Neural crest cell (in vitro differentiated cells): ENCODE measurements at places on chromosomes 1 and 21.

DNA sequence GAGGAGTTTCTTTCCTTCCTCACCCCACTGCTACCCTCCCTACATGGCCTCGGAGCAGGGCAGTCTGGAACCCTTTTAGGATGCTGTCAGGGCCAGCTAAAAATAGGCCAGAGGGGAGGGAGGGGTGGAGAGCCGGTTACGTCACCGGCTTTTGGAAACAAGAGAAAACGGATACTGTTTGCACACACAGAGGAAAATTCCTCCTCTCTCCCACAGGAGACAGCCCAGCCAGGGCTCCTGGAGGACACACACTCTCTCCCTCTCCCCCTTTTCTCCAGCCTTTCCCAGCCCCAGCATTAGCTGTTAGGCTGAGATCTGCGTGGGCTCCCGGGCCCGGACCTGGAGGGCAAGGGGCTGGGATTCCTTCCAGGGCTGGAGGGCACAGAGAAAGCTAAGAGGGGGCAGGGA, 20.0 kb upstream of the ALDH4A1 start:
- no peak for DNase-seq

DNA sequence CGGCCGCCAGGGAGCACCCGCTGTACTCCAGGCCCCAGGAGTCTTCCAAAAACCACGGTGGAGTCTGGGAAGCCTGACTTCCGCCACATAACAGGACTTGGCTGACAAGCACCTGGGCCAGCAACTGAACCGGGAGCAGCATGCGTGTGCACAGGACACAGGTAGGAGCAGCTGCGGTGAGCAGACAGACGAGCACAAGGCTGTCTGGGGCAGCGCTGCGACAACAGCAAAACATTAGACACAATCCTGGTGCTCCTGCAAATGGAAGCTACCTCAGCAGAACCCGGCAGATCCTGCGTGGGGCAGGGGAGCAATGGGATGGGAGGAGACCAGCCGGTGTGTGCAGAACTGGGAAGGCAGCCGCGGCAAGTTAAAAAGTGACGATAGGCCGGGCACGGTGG, 80.4 kb downstream of the NPHP4 start:
- no peak for DNase-seq

DNA sequence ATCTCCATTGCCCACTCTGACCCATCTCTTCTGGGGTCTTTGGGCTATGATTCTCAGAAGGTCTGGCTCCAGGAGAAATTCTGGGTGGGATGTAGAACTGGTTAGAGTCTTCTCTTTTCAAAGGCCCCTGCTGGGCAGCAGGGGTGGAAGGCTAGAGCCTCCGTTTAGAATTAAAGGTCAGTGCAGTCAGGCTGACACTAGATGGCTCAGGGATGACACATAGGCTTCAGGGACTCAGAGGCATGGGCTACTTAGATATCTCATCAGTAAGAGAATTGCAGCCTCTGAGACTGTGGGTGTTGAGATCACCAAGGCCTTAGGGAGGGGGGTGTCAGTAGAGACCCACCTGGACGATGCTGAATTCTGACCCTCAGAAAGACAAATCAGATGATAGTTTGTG, 12.6 kb upstream of the PPM1J start:
- DNase-seq, result no peak

DNA sequence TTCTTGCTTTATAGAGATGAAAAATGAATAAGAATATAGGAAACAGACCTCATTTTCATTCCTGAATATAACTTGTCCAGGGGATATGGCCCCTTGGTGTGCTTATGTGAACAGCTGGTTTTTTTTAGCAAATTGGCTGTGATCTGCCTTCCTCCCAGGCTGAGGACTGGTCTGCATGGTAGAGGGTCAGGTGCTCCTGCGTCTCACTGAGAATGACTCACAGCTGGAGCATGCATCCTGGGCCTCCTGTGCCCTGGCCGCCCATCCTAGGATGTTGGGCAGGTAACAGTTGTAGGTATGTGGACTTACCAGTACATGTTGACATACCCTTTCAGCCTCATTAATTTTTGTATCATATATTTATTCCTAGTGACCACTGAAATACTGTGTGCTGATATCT, 29.8 kb downstream of the AGT start:
- no peak for DNase-seq

DNA sequence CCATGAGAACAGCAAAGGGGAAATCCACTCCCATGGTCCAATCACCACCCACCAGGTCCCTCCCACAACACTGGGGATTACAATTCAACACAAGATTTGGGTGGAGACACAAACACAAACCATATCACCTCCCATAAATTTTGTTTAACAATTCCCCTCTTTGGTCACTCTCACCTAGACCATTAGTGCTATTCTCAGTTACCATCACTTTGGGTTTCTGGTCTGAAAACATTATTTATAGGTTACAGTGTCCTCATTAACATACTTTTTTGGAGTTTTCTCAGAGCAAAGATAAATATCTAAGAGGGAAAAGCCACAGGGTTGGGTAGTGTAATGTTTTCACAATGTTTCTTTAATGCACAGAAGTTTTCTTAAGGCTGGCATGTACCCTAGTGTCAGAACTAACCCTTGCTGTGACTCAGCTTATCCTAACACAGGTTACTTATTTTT, 47.7 kb upstream of the DNAH14 start:
- no peak for DNase-seq

- DNase-seq, result no peak
These were observed 20.6 kb downstream of the KIRREL1 start for GRCh38 chr1:158013840-158014730.

DNA sequence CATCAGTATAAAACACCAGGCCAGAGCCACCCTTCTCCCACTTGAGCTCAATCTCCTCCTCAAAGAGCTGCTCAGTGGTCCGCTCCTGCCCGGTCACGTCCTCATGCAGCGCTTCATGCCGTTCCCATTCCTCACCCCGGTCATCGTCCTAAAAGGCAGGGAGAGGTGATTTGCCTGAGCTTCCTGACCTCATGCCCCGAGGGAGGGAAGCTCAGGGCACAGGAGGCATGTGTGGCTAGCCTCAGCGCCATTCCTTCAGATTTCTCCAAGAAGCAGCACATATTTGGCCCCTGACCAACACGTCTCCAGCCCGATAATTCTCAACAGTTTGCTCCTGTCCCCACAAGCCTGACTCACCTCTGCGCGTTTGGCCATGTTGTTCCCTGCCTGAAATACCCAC, 4.2 kb upstream of the GPN2 start:
- DNase-seq, result no peak

GRCh38 chr1:927748-928147, 4.0 kb downstream of the SAMD11 start:
- DNase-seq, result no peak

DNA sequence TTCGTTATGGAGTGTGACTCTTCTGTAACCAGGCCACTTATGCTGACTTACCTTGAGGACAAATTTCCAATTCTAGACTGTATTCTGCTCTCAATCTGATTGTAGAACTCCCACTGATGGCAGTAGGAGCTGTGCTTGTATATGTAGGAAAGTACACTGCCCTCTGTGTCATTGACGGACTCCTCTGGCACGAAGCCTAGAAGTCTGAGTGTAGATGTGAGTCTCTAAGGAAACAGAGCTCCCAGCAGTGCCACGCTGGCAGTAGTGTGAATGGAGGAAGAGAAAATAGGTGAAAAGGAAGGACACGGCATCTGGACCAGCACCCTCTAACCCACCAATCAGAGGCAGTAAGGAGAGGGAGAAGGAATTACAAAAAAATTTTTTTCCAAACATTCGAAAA, 130.4 kb upstream of the ADGRL2 start:
- DNase-seq, result no peak

GRCh38 chr1:229133811-229134210, 137.1 kb upstream of the RAB4A start:
- DNase-seq, result no peak

DNA sequence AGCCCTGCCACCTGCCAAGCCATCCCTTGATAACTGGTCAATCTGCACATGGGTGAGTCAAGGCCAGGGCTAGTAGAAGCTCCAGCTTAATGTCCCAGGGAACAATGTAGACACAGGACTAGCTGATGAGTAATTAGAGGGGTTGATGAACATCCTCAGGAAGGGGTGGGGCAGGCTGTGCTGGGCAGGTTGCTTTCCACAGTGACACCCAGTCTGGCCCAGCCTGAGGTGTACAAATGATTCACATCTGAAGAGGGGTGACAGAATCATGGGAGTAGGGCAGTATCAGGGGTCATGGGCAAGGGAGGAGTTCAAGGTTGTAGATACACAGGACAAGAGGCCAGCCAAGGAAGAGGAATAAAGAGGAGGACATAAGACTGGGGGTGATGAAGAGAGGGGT, 4.3 kb downstream of the LPAR3 start:
- no peak for DNase-seq

DNA sequence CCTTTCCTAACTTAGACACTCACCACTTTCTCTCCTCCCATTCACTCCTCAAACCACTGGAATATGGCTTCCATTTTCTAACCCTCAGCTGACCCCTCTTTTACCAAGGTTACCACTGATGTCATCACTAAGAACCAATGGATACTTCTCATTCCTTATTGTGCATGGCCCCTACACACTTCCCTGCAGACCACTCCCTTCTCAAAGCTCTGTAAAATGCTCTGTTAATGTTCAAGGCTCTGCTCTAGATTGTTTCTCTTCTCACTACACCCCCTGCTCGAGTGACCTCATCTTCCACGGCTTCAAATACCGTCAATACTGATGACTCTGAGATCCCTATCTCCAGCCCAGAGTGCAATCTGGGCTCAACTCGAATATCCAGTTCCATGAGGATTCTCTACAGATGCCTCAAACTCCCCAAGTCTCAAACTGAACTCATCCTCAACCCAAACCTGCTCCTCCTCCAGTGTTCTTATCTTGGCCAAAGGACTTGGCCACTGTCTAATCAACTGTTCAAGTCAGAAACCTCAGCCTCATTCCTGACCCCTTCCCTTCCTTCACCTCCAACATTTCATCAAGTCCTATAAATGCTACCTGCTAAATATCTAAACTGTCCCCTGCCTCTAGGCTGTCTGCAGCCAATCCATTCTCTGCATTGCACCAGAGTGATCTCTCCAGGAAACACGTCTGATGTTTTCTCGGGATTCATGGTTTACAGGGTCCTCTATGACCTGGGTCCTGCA, 41.3 kb upstream of the BMP8B start:
- DNase-seq, result no peak

GRCh38 chr1:35573198-35574124, at the start of gene TFAP2E:
Gene TFAP2E (plus strand): TSS chr1:35573314. CDS start chr1:35573578, 264 bp downstream.
- peak; percentile 26 for DNase-seq

- DNase-seq, result no peak
These were observed 10.6 kb upstream of the EXO1 start for GRCh38 chr1:241837416-241837815.

DNA sequence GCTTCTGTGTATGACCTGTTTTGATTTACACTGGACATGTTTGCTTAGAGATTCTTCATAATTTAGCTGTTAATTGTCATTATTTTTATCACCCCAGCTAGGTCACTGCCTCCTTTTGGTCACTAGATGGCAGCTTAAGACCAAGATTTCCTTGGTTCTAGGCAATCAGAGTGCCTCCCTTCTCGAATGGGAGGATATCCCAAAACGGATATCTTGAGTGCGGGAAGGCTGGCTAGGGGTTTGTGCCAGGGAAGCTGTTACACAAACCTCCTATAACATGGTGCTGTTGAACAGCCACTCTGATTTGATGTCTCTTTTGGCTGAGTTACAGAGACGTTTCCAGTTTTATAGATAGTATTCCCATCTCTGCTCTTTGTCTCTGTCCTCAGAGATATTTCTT, 283.5 kb downstream of the S1PR1 start:
- peak; percentile 33 for DNase-seq

- DNase-seq, result no peak
These were observed 25.6 kb downstream of the AK2 start for GRCh38 chr1:33010932-33011731.

DNA sequence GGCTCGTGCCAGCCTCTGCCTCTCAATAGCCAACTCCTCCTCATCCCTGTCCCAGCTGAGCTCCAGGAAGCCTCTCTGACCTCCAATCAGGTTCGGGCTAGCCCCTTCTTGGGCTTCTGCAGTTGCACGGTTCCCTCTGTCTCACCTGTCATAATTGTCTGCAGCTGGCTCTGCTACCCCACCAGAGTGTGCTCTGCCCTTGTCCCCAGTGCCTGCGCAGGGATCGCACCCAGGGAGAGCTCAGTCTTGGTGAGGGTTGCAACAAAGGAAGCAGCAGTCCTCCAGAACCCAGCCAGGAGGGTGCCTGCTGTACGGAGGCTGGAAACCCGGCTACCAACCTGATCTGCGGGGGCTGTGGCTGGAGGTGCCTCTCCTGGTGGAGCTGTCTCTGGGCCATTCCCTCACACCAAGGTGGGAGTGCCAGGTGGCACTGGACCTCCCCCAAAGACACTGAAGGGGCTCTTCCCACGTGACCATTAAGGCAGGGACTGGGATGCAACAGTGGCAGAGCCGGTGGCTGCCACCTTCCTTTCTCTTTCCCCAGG, 63.5 kb upstream of the DMRTB1 start:
- no peak for DNase-seq

DNA sequence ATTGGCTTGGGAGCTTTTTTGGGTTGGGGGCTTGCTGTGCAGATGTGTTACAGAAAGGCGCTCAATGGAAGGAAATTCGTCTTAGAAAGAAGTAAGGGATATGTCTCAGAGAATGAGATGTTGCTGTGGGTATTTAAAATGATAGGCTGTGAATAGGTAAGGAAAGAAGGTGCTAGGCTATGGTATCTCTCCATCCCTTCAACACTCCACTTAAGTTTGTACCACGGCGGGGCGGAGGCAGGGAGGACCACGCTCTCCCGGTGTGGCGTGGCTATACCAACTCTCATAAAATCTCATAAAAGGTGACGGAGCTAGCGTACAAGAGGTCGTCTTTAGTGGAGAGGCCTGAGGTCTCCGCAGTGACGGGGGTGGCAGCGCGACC, 305 bp upstream of the RPS6KC1 start:
- no peak for DNase-seq

- no peak for DNase-seq
These were observed 28.5 kb downstream of the MGST3 start for GRCh38 chr1:165659581-165659895.

DNA sequence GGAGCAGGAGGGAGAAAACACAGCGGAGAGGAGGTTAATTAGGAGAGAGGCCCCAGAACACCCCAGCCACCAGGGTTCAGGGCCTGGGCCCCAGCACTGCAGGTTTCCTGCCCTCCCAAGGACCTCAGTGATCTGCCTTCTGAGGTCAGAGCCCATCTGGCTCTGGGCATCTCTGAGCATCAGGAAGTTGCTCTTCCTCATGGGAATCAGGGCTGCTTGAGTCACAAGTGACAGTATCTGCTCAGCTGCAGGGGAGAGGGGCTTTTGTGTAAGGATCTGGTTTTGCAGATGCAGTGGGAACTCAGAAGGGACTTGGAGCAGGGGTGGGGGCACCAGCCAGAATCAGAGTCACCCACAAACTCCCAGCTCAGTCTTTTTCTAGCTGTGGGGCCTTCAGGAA, 472.1 kb downstream of the PTPRU start:
- DNase-seq, result no peak

GRCh38 chr21:38819719-38820159, 14.0 kb downstream of the ETS2 start:
- no peak for DNase-seq
